ENCODE measurements at places on chromosomes 7 and 10. TPM values are rescaled to one million over a fixed set of nuclear protein-coding genes. Genes with fewer than 3 reads are reported as not detected.

The UROS gene
- 30.8 TPM for total RNA-seq

The C10orf53 gene
- total RNA-seq = not detected

The PPP1R17 gene
- not detected for total RNA-seq

The NUTM2E gene
- total RNA-seq = not detected

The ZNF467 gene
- total RNA-seq = 1.7 TPM

The TSPAN15 gene
- 3.9 TPM for total RNA-seq

The PLXNA4 gene
- total RNA-seq = 23.5 TPM

The GPNMB gene
- total RNA-seq = 507 TPM

The ASB10 gene
- total RNA-seq = not detected

The ZNF239 gene
- 6.9 TPM for total RNA-seq

The SPDYE8 gene
- not detected for total RNA-seq

The CDK6 gene
- total RNA-seq = 18.5 TPM

The PTTG1IP2 gene
- not detected for total RNA-seq

The EMX2 gene
- total RNA-seq = 0.08 TPM

The FOXI2 gene
- not detected for total RNA-seq

The DYNC1I1 gene
- total RNA-seq = 0.45 TPM

The PRPS1L1 gene
- total RNA-seq = not detected

The FLNC gene
- 153 TPM for total RNA-seq

The BHLHA15 gene
- not detected for total RNA-seq

The COL1A2 gene
- 4,961 TPM for total RNA-seq

The NPC1L1 gene
- total RNA-seq = not detected

The CLCN1 gene
- not detected for total RNA-seq

The MTPN gene
- total RNA-seq = 124 TPM

The MEST gene
- 248 TPM for total RNA-seq

The RHOBTB1 gene
- 13.9 TPM for total RNA-seq

The AIMP2 gene
- 37.1 TPM for total RNA-seq

The KIN gene
- total RNA-seq = 4.1 TPM

The CPN1 gene
- total RNA-seq = not detected

The SEMA4G gene
- 0.53 TPM for total RNA-seq

The SLC26A3 gene
- total RNA-seq = not detected

The TMEM139 gene
- total RNA-seq = not detected

The PTF1A gene
- total RNA-seq = not detected

The WASL gene
- total RNA-seq = 4.1 TPM

The SCRN1 gene
- total RNA-seq = 24.3 TPM

The SLC39A12 gene
- total RNA-seq = not detected

The TFPI2 gene
- 166 TPM for total RNA-seq

The ENKUR gene
- 0.23 TPM for total RNA-seq

The PON1 gene
- total RNA-seq = not detected

The SLC18A3 gene
- total RNA-seq = under 0.01 TPM

The WIPF3 gene
- total RNA-seq = not detected

The KLHL7 gene
- 35.7 TPM for total RNA-seq

The SYT15 gene
- total RNA-seq = 0.59 TPM

The SPDYE16 gene
- 0.12 TPM for total RNA-seq

The GNG11 gene
- 2.8 TPM for total RNA-seq

The CFAP58 gene
- total RNA-seq = 0.75 TPM

The KLF14 gene
- total RNA-seq = not detected

The EPHA1 gene
- total RNA-seq = not detected

The AGAP6 gene
- total RNA-seq = 1.5 TPM

The PRKCQ gene
- under 0.01 TPM for total RNA-seq

The TSPAN14 gene
- 15.6 TPM for total RNA-seq

The ST8SIA6 gene
- total RNA-seq = 0.15 TPM

The WEE2 gene
- total RNA-seq = not detected

The OR6V1 gene
- not detected for total RNA-seq

The GSTO2 gene
- 0.47 TPM for total RNA-seq

The ZNF804B gene
- total RNA-seq = not detected

The RET gene
- not detected for total RNA-seq

The EBLN1 gene
- total RNA-seq = not detected

The RAPGEF5 gene
- total RNA-seq = 1.7 TPM

The PPP1R9A gene
- total RNA-seq = 0.38 TPM

The RADIL gene
- 0.38 TPM for total RNA-seq
